ENCODE measurements at places on chromosomes 16 and 17.

GRCh38 chr16:52783616-52784015, 236.7 kb upstream of the TOX3 start:
- DNase-seq: no peak

DNA sequence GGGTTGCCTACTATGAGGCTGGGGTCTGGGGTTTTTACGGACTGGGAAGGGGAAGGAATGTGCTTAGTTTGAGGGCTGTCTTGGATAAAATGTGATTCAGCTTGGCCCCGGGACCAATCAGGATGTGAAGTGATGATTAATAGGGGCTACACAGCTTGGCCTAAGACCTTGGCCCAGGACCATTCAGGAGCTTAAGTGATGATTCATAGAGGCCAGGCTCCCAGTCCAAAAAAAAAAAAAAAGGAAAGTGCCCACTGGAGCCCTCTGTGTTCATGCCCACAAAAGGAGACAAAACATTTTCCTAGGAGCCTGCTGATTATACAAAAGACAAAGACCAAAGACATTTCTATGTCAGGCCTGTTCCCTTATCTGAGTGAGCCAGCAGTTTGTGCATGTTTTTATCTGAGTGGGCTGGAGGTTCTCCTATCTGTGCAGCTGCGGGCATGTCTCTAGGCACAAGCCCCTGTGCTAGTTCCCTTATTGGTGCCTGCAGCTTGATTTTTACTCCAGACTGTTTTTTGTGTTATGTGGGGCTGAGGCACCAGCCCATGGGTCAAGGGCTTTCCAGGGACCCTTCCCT, 898.2 kb upstream of the GOT2 start:
- DNase-seq: peak; percentile 82

- DNase-seq: no peak
These were observed 1.7 kb upstream of the MNT start for GRCh38 chr17:2402544-2402943.

GRCh38 chr16:25297151-25297787, 39.6 kb upstream of the ZKSCAN2 start:
- DNase-seq: no peak

- no peak for DNase-seq
These were observed 91.5 kb upstream of the NLRP1 start for GRCh38 chr17:5675625-5676421.

DNA sequence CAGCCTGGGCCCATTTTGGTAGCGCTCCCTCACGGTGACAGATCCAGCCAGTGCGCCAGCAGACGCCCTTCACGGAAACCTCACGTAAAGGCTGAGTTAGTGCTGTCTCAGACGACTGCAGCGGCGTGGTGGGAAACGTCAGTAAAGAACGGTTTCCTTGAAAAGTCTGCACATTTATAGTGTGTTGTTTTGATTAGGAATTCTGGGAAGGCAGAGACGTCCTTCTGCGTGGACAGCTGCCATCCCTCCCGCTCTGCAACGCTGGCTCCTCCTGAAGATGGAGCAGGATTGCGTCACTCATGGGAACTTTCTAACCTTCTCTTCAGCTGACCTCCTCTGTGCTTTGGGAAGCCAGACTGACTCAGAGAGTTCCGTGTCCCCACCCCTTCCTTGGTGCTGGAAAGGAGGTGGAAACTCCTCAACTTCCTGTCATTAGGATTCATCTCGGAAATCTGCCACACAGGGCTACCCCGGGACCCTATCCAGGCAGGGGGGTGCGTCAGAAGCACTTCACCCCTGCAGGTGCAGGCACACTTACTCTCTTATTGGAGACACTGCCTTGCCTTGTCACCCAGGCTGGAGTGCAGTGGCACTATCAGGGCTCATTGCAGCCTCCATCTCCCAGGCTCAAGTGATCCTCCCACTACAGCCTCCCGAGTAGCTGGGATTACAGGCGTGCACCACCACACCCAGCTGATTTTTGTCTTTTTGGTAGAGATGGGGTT, 24.3 kb upstream of the CRISPLD2 start:
- peak; percentile 100 for DNase-seq

DNA sequence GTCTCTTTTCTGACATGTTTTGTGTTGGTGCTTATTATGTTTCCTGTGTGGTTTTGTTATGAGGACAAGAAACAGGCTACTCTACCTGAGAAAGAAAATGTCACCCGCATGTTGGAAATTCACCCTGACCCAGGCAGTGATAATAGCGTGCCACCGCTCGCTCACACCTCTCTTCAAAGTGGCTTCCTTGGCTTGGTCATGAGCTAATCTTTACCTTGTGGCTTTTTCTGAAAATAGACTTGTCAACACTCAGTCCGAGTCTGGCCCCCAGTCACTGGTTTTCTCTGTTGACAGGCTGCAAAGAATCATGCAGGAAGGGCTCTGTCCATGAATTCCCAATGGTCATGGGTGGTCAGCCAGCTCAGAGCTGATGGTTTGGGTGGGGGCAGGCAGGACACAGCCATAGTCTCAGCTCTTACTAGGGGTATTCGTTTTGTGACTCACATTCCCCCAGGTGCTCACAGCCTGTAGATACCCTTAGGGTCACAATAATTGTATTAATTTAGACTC, 121.3 kb upstream of the CACNG5 start:
- no peak for DNase-seq

GRCh38 chr16:28585674-28586073, 11.2 kb downstream of the SULT1A2 start:
- no peak for DNase-seq

DNA sequence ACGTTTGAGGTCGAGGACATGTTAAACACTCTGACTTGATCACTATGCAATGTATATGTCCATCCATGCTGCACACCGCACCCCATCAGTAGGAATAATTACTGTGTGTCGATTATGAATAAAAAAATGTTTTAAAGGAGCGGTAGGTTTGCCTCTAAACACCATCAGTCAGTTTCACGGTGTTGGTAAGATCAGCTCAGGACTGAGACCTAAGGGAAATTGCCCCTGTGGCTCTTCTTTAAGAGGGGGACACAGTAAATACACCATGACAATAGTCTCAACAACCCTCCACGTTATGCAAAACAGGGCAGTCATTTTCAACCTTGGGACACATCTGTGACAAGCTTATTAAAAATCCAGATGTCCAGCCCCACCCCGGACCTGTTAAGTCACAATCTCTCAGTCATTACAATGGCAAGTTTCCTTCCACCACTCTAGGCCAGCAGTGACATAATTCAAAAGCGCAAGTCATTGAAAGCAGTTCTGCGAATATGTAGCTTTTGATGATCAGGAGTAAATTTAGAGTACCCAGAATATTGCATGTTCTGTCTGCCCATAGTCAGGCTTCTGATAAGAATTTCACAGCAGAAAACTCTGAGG, 1.2 kb downstream of the ATMIN start:
- peak; percentile 24 for DNase-seq

DNA sequence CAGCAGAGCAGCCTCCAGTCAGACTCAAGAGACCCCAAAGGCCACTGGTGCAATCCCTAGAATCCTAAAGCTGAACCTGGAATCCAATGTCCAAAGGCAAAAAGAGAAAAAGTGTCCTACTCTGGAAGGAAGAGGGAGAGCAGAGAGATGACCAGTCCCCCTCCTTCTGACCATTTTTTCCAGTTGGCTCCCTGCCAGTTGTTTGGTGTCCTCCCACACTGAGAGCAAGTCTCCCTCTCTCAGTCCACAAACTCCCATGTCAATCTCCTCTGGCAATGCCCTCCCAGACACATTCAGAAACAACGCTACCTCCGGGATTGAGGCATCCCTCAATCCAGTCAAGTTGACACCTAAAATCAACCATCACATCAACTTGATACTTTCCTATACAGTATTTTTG, 4.3 kb upstream of the CLEC19A start:
- no peak for DNase-seq

- no peak for DNase-seq
These were observed 277.0 kb downstream of the IRX3 start for GRCh38 chr16:54009464-54010176.

GRCh38 chr17:75551266-75551665, 25.8 kb downstream of the LLGL2 start:
- DNase-seq: no peak

DNA sequence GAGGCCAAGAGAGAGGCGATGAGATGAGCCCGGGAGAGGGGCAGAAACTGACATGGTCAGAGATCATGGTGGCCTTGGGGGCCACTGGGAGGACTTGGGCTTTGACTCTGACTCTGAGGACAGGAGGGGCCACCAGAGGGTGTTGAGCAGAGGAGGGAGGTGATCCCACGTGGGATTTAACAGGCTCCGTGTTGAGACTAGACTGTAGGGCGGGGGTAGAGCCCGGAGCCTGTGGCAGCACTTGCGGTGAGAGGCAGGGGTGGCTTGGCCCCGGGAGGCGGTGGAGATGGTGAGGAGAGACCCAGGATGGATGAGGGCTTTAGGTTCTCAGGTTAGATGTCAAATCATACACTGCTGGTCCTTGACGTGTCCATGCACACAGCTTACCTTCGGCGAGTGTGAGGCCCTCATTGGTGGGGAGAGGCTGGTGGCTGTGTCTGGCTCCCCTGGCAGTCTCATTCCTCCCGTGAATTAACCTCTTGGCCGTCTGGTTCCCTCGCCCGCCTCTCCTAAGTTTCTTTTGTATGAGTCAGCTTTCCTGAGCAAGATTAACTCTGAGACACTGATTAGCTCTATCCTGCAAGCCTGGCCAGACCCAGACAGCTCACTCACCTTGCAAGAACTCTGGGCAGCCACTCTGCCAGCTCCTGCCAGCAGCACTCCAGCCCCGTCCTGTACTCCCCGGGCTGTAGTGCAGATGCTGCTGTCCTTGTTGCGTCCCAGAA, 39.7 kb downstream of the VPS35L start:
- peak; percentile 73 for DNase-seq

DNA sequence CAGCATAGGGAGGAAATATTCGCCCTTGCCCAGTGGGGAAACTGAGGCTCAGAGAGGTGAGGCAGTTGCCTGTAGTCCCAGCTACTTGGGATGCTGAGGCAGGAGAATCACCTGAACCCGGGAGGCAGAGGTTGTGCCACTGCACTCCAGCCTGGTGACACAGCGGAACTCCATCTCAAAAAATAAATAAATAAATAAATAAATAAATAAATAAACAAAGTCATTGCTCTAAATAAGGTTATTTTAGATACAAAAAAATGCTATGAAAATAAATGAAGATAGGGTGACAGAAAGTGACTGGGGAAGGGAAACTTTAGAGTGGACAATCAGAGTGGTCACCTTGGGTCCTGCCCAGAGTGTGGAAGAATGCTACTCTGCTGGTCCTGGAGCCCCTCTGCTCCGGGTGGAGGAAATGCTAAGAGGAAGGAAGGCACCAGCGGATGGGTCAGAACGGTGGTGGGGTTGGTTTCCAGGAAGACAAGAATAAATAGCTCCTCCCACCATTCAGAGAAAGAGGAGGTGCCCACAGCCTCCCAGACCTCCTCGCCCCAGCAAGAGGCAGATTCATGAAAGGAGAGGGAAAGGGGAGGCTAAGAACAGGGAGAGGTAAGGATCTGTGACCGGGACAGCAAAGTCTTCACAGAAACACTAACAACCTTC, 17.6 kb downstream of the TRPV3 start:
- no peak for DNase-seq

DNA sequence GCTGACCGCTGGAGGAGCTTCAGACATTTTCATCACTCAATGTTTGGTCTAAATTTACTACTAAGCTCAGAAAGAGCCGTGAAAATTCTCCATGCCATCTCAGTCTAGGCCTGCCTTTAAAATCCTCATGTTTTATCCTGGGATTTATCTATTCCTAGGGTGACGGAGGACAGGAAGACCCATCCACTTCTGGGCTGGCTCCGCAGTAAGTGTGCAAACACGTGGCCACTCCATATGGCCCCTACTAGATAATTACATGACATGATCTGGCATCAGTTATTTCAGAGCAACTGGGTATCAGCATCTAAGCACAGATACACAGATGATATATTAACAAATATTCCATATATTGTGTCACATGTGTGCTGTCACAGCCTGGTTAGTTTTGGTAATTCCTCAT, 77.8 kb upstream of the HS3ST4 start:
- no peak for DNase-seq

GRCh38 chr16:33059206-33059605, 134.8 kb upstream of the TP53TG3C start:
- no peak for DNase-seq

GRCh38 chr17:15261802-15262290, 3.3 kb downstream of the PMP22 start:
- DNase-seq: no peak

DNA sequence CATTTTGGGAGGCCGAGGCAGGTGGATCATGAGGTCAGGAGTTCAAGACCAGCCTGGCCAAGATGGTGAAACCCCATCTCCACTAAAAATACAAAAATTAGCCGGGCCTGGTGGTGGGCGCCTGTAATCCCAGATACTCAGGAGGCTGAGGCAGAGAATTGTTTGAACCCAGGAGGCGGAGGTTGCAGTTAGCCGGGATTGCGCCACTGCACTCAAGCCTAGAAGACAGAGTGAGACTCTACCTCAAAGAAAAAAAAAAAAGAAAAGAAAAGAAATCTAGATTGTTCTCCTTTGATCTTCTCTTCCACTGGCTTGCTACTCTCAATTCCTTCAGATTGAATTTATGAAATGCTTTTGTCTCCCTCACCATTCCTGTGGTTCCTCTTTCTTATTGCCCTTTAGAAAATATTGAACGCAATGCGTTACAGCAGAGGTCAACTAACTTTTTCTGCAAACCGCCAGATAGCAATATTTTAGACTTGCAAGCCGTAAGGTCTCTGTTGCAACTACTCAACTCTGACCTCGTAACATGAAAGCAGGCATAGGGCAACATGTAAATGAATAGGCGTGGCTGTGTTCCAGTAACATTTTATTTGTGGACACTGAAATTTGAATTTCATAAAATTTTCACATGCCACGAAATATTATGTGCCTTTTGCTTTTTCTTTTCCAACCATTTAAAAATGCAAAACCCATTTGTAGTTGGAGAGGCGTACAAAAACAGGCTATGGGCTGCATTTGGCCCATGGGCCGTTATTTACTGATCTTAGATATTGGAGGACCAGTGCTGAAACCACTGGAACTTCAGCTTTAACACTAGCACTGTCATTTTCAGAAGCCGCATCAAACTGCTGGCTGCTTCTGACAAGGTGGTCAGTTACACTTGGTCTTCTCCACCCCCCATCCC, 24.8 kb downstream of the PITPNC1 start:
- DNase-seq: no peak

DNA sequence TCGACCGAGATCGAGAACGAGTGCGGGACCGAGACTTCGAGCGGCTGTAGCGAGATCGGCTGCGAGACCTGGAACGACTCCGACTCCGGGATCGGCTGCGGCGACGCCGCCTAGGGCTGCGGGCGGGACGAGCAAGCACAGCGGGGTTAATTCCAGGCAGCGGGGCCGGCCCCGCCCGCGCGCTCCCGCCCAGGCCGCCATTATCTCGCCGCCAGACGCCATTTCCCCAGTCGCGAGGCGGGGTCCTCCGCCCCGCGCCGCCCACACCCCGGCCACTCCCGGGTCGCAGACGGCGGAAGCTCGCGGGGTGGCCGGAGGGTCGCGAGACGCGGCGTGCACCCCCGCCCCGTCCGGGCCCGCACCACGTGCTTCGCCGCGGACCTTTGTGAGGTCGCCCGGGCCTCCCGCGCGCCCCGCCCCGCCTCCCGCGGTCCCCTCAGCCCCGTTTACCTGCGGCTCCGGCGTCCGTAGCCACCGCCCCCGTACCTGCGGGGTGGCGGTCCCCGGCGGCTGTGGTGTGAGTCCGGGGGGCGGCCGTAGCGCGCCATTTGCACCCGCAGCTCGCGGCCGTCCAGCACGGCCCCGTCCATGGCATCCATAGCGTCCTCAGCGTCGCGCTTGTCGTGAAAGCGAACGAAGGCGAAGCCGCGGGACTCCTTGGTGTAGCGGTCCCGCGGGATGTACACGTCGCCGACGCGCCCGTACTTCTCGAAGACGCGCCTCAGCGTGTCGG, 616 bp downstream of the SRSF2 start:
- DNase-seq: peak; percentile 50
